Amniotic epithelial cell (primary cell): ENCODE measurements at places on chromosomes 5 and 9.

DNA sequence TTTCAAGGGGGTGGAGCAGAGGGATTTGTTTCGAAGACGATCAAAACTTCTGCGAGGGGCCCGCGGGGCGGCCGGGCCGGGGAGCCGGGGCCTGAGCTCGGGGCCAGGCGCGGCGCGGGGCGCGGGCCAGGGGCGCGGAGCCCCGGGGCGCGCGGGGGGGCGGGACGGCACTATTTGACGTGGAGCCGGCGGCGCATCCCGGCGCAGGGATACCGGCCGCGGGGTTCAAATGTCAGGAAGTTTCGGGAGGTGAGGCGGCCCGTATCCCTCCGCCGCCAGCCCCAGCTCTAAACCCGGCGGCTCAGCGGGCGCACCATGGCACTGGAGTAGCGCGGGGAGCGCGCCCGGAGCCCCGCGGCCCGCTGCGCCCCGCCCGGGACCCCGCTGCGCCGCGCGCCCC, at the start of gene LMX1B:
Gene LMX1B (plus strand): TSS at position 278 of the 400 bp plus-strand sequence. CDS start 522 bp downstream, outside the sequence.
- DNase-seq, result peak; percentile 47

DNA sequence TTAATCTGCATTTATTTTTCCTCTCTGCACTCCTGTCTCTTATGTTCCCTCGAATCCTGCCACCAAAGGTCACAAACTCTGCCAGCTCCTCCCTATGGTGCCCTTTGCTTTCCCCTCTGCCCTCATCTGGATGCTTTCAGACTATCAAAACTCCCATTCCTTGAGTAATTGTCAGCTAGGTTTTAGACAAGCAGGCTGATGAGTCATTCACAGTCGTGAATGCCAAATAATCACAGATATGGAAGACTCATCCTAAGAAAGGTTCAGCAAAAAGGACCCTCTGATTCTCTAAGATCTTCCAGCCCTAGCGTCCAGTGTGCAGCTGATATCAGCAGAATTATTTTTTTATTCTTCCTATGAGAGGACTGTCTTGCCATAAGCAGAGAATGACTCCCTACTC, 104.5 kb upstream of the NUDT12 start:
- DNase-seq, result peak; percentile 35

GRCh38 chr9:128104171-128104618, 23.3 kb downstream of the PTGES2 start:
- DNase-seq, result no peak

DNA sequence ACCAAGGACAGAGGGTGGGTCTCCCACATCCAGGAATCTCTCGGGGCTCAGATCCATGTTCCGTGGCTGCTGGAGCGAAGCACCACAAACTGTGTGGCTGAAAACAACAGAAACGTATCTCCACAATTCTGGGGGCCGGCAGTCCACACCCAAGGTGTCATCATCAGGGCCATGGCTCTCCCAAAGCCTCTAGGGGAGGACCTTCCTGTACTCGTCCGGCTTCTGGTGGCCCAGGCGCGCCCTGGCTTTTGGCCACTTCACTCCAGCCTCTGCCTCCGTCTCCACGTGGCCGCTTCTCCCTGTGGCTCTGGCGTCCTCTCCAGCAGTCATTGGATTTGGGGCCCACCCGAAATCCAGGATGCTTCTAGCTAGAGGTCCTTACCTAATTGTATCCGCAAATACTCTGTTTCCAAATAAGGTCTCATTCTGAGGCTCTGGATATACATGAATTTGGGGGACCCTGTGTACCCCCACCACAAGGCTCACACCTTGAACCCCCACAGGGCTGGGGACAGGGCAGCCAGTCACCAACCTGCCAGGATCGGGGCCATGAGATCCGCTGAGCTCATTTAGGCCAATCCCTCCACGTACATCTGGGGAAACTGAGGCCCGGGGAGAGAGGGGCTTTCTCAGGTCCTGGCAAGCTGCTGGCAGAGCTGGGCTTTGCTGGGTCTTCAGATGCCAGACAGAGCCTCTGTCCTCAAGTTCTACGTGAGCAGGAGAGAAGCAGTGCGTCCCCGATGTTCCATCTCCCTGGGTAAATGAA, 158.2 kb downstream of the OLFM1 start:
- no peak for DNase-seq

DNA sequence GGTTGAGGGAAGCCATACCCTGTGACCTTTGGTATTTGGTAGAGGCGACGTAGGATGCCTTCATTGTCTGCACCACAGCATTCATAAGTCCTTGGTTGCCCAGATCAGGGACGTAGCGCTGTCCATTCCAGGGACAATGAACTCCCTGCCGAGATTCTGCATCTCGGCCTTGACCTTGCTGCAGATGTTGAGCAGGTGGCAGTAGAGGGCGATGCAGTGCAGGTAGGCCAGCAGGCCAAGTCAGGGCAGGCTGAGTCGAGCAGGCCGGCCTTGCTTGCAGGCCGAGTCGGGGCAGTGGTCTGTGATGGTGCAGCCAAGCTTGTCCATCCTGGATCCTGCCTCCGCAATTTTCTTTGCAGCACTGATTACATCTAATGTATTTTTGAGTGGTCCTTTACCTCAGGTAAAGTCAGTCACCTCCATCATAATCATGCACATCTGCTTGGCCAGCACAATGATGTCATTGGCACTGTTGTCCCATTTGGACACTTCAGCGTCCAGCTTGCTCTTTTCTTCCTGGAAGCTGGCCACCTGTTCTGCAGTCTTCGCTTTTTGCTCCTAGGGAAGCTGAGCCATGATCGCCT, 93.4 kb upstream of the CCDC112 start:
- DNase-seq, result no peak

GRCh38 chr5:109496112-109496511, 86.3 kb upstream of the PJA2 start:
- peak; percentile 57 for DNase-seq

GRCh38 chr5:174573221-174573994, 151.0 kb upstream of the MSX2 start:
- DNase-seq, result peak; percentile 16

GRCh38 chr5:157263496-157264090, 2.3 kb upstream of the CYFIP2 start:
- no peak for DNase-seq

DNA sequence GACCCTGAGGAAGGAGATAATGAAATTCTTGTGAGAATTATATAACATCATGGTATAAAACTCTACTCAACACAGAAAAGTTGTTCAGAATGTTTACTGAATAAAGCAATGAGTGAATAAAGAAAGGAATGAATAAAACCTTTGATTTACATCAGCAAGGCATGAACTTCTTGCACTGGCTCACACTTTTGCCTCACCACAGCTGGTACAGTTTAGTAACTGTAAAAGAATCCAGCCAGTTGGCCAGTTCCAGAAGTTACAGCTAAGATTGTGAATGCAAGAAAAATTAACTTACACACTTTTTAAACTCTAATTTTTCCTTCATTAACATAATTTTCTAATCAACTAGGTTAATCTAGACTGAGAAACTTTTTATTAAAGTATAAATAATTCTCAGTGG, 490.9 kb downstream of the NFIB start:
- no peak for DNase-seq

GRCh38 chr9:115385383-115386122, 267.6 kb upstream of the TNC start:
- DNase-seq, result no peak

GRCh38 chr9:136418182-136419091, 8.0 kb downstream of the PMPCA start:
- DNase-seq, result no peak

DNA sequence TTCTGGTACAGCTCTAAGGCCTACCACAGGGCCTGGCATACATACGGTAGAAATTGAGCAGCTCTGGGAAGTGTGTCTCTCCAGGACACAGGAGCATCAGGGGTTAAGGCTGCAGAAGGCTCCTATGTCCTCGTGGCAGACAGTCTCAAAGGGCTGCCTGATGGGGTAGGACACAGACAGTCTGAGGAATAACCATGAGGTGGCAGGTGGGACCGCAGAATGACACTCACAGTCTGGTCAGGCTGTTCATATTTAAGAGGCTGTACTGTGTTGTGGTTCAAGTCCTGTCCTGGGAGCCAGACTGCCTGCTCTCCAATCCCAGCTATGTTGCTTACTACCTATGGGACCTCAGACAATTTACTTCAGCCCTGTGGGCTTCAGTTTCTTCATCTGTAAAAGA, 217.1 kb downstream of the TRIM32 start:
- no peak for DNase-seq

- DNase-seq, result peak; percentile 71
These were observed 313.6 kb downstream of the KCTD16 start for GRCh38 chr5:144484124-144484897.

- no peak for DNase-seq
These were observed 1510.5 kb upstream of the CDH9 start for GRCh38 chr5:28548856-28549255.

- DNase-seq, result no peak
These were observed 403.1 kb upstream of the TRPC7 start for GRCh38 chr5:136768457-136768856.

- peak; percentile 58 for DNase-seq
These were observed 487.7 kb downstream of the MAT2B start for GRCh38 chr5:163993126-163993525.

- no peak for DNase-seq
These were observed 93.6 kb downstream of the MED27 start for GRCh38 chr9:131986089-131986488.
